ENCODE measurements at places on chromosomes 7 and 10.
A peak's percentile ranks its signal among the peaks of the same experiment; 100 is the strongest.

DNA sequence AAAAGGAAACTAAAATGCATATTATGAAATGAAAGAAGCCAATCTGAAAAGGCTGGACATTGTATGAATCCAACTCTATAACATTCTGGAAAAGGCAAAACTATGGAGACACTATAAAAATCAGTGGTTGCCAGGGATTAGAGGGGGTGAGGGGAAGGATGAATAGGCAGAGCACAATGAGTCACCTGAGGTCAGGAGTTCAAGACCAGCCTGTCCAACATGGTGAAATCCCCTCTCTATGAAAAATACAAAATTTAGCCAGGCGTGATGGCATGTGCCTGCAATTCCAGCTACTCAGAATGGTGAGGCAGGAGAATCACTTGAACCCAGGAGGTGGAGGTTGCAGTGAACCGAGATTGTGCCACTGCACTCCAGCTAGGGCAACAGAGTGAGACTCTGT is 324.8 kb upstream of the PHYHIPL start:
- no peak for DNase-seq
- H3K4me3 ChIP-seq = no peak overlapping the region
- no peak overlapping the region for H3K27ac ChIP-seq
- H3K4me1 ChIP-seq = peaks cover 10% of the 10 kb centered on the region
- no peaks in the 10 kb centered on the region for H3K36me3 ChIP-seq
- H3K27me3 ChIP-seq = no peaks in the 10 kb centered on the region

DNA sequence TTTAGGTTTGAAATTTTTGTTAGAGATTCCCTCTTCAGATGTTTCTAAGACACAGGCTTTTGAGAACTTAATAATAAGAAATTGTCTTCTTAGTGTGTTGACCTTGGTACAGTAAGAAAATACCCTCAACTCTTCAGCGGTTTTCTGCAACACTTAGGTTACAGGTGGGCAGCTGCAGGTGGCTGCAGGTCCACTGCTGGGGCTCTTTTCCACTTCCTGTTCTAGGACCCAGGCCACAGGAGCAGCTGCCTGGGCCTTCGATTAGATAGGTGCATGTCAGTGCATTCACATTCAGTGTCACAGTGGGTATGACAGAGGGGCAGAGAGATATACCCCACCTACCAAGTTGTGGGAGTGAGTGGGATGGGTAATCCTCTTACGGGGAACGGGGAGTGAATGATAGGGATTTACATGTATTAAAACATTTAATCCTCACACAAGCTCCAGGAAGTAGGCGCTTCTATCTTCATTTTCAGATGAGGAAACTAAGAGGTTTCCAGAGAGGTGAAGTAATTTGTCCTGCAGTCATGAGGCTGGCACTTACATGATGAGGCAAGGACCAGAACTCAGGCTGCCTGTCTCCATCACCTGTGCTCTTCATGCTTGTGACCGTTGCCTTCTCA is 20.2 kb upstream of the SUV39H2 start:
- no peak overlapping the region for H3K27ac ChIP-seq
- no peak overlapping the region for H3K4me3 ChIP-seq
- H3K27me3 ChIP-seq = no peaks in the 10 kb centered on the region

DNA sequence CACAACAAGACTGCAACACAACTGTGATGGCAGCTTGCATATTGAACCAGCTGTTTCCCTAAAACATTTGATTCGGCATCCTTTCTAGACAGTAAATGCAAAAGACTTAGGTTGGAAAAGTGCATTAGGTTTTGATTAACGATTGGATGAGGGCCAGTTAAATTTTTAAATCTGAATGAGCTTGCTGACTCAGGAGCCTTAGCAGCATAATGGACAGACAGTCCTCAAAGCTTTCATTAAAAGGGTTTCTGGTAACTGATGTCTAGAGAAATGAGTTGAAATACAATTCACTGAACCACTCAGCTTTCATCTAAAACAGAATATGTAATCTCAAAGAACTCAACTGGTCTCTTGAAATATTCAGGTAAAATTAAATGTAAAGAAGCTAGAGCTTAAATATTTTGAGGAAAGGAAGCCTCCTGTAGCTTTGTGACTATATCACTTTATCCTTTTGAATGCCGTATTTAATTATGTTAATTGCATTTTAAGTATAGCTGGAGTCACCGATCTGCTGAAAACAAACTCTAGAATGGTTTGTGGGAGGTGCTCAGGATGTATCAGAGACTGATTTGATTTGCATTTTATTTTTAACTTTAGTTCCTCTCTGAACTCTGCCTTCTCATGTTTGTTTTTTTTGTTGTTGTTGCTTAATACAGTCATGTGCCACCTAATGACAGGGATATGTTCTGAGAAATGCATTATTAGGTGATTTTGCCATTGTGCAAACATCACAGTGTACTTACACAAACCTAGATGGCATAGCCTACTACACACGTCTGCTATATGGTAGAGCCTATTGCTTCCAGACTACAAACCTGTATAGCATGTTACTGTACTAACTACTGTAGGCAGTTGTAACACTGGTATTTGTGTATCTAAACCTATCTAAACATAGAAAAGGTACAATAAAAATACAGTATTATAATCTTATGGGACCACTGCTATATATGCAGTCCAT is 29.2 kb upstream of the ATRNL1 start:
- no peaks in the 10 kb centered on the region for H3K36me3 ChIP-seq
- no peak overlapping the region for H3K27ac ChIP-seq
- H3K4me1 ChIP-seq = no peaks in the 10 kb centered on the region
- no peaks in the 10 kb centered on the region for H3K27me3 ChIP-seq

DNA sequence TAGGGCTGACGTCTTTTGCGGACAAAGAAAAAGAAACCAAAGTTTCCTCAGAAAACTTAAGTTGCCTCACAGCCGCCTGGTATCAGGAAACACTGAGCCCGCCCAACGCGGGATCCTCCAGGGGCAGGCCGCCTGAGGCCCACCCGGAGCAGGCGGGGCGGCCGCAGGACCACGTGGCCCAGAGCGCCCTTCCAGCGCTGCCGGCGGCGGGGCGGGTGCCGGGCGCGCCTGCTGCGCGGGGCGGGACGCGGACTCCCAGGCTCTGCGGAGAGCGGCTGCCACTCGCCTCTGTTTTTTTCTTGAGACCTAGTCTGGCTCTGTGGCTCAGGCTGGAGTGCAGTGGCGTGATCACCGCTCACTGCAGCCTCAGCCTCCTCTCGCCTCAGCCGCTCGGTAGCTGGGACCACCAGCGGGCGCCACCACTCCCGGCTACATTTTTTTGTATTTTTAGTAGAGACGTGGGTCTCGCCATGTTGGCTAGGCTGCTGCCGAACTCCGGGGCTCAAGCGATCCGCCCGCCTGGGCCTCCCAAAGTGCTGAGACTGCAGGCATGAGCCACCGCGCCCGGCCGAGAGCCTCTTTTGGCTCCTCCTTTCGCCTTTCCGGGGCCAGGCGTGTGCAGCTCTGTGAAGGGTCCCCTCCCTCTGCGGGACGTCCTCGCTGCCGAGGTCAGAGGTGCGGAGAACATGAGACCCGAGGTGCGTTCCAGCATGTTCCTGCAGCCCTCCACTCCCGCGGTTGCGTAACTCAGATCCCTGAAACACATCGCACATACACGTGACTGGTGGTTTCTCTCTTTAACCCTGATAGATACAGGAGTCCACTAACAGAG is 11.6 kb upstream of the HNRNPF start:
- peak overlapping the region; percentile 76 for H3K4me3 ChIP-seq
- H3K4me1 ChIP-seq = peaks cover 8% of the 10 kb centered on the region
- no peaks in the 10 kb centered on the region for H3K36me3 ChIP-seq
- peak; percentile 56 for DNase-seq
- H3K27me3 ChIP-seq = no peaks in the 10 kb centered on the region

GRCh38 chr7:149289262-149289661 is 27.3 kb downstream of the ZNF783 start:
- no peak overlapping the region for H3K27ac ChIP-seq
- DNase-seq = no peak
- peaks cover 12% of the 10 kb centered on the region for H3K36me3 ChIP-seq
- no peaks in the 10 kb centered on the region for H3K27me3 ChIP-seq
- peaks cover 14% of the 10 kb centered on the region for H3K4me1 ChIP-seq

DNA sequence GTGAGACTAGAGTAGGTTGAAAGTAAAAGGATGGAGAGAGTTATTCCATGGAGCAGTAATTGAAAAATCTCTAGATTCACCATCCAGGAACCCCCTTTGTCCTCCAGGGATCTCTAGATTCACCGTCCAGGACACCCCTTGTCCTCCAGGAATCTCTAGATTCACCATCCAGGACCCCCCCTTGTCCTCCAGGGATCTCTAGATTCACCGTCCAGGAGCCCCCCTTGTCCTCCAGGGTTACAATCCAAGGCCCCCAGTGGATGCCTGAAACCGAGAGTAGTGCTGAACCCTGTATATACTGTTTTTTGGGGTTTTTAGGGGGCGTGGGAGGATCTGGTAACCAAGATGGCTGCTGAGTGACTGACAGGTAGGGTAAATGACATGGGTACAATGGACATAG is 38.3 kb upstream of the PPP2R2D start:
- H3K4me1 ChIP-seq = no peaks in the 10 kb centered on the region
- no peak for DNase-seq
- H3K27me3 ChIP-seq = no peaks in the 10 kb centered on the region
- no peak overlapping the region for H3K4me3 ChIP-seq
- H3K36me3 ChIP-seq = no peaks in the 10 kb centered on the region

- no peaks in the 10 kb centered on the region for H3K27me3 ChIP-seq
- no peak overlapping the region for H3K4me3 ChIP-seq
- no peak for DNase-seq
- no peaks in the 10 kb centered on the region for H3K4me1 ChIP-seq
Observed at GRCh38 chr7:103658055-103659005, 212.3 kb upstream of the SLC26A5 start.

DNA sequence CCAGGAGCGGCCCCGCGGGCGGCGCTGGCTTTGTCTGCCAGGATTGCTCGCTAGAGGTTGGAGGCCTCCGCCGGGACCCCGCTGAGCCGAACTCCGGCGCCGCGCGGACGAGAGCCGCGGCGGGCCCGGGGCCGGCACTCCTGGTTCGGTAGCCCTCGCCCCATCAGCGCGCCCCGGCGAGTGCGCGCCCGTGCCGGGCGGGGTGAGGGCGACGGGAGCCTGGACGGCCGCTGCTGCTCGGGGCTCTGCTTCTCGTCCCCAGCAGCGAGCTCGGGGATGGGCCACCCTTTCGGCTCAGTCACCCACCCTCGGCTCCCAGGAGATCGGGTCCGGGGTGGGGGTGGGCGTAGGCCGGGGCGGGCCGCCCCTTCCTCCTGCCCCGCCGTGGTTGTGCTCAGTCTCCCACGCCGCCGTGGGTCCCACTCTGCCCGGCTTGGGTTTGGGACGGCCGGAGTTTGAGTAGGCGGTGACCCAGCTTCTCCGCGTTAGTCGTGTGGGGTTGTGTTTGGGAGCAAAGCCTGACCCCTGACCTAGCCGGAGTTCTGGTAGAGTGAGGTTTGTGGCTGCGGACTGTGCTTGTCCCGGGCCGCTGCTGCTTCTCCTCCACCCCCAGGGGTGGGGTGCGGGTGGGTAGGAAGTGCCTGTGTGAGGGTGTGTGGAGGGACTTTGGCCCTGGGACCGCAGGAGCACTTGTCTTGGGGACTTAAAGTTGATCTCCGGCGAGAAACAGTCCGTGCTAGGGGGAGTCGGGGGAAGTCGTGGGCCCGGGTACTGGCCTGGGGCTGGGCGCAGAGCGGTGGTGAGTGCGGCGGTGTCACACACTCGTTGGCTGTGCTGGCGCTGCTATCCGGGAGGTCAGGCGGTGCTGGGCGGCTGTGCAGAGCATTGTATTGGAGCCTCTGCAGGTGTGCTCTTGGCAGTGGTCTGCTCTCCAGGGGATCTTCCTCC is 677 bp downstream of the TSPAN14 start:
- H3K36me3 ChIP-seq = no peaks in the 10 kb centered on the region
- H3K27ac ChIP-seq = peak overlapping the region; percentile 98
- no peaks in the 10 kb centered on the region for H3K27me3 ChIP-seq
- H3K4me1 ChIP-seq = peaks cover 13% of the 10 kb centered on the region
- peak overlapping the region; percentile 96 for H3K4me3 ChIP-seq

- no peaks in the 10 kb centered on the region for H3K4me1 ChIP-seq
- no peak for DNase-seq
- no peak overlapping the region for H3K4me3 ChIP-seq
- no peak overlapping the region for H3K27ac ChIP-seq
- H3K36me3 ChIP-seq = no peaks in the 10 kb centered on the region
Observed at GRCh38 chr10:131781791-131782190, 119.0 kb upstream of the PPP2R2D start.

GRCh38 chr7:767580-767940 is 40.5 kb upstream of the PRKAR1B start:
- H3K36me3 ChIP-seq = peaks cover 26% of the 10 kb centered on the region

DNA sequence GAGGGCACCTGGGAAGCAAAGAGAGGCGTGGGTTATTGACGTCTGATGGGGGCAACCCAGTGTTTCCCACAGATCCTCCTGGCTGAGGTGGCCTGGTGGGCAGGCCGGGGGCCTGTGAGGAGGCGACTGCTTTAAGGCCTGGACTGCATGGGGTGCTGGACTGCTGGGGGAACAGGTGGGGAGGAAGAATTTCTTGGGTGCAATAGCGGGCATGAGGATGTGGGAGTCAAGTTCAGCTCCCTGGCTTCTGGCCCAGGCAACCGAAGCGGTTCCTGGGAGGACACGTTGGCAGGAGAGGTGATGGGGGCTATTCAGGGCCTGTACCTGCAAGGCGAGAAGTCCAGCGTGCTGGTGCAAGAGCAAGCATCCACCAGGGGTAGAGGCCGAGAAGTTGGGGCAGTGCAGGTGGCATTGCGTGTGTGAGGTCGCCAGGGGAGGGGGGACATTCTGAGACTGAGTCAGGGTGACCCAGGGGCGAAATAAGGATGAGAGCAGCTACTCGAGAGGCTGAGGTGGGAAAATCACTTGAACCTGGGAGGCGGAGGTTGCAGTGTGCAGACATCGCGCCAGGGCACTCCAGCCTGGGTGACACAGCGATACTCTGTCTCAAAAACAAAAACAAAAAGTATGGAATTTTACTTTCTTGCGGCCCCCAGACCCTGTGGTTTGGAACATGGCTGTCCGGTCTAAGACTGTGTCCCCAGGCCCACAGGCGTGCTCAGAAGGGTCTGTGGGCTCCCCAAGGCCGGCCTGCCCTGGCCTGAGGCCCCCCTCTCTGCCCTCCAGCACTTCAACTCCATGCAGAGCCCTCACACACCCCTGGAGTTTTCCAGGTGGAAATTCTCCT is 53.6 kb upstream of the ELN start:
- H3K4me3 ChIP-seq = no peak overlapping the region
- no peaks in the 10 kb centered on the region for H3K36me3 ChIP-seq
- peaks cover 97% of the 10 kb centered on the region for H3K4me1 ChIP-seq
- DNase-seq = no peak
- H3K27ac ChIP-seq = peak overlapping the region; percentile 79
- H3K27me3 ChIP-seq = no peaks in the 10 kb centered on the region

GRCh38 chr10:88987243-88987725 is 3.3 kb upstream of the FAS start:
- peaks cover 30% of the 10 kb centered on the region for H3K4me1 ChIP-seq
- H3K27ac ChIP-seq = peak overlapping the region; percentile 40
- no peaks in the 10 kb centered on the region for H3K27me3 ChIP-seq
- no peak overlapping the region for H3K4me3 ChIP-seq
- no peak for DNase-seq

- H3K27me3 ChIP-seq = no peaks in the 10 kb centered on the region
- no peak overlapping the region for H3K27ac ChIP-seq
- no peak overlapping the region for H3K4me3 ChIP-seq
- DNase-seq = no peak
Observed at GRCh38 chr10:96705134-96705533, 15.2 kb downstream of the PIK3AP1 start.

All from thoracic aorta (tissue), 2 donors.